Nucleus accumbens (tissue), 56 donors: ENCODE measurements at places on chromosomes 6 and 20.

- DNase-seq = no peak
These were observed 46.1 kb downstream of the SYNJ2 start for GRCh38 chr6:158027590-158028285.

GRCh38 chr20:35000922-35001595 lies 45.4 kb downstream of the MYH7B start:
- DNase-seq = no peak

GRCh38 chr6:26033085-26033940 lies 53.9 kb upstream of the HFE start:
- DNase-seq = peak; percentile 46

DNA sequence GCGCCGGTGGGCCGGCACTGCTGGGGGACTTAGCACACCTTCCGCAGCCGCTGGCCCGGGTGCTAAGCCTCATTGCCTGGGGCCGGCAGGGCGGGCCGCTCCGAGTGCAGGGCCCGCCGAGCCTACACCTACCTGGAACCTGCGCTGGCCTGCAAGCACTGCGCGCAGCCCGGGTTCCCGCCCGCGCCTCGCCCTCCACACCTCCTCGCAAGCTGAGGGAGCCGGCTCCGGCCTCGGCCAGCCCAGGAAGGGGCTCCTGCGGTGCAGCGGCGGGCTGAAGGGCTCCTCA lies 10.7 kb upstream of the MPC1 start:
- DNase-seq = no peak
